Activated CD8-positive, alpha-beta memory T cell treated with anti-CD3 and anti-CD28 coated beads for 24 hours (primary cell): ENCODE measurements at places on chromosomes 4 and X.

DNA sequence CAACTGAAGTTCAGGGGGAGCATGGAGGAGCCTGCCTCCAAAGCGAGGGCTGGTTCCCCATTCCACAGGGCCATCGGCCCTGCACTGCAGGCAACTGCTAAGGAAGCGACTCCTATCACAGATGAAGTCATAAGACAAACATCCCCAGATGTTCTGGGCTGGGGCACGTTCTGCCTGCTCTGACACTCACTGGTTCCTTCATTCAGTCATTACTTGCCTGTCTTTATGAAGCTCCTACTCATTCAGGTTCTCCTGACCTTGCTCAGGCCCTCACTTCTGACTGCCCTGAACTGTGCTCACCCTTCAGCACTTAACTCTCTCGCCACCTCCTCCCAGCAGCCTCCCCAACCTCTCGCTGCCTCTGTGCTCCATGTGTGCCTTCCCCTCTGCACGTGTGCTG lies 2.5 kb upstream of the SLC2A9 start:
- DNase-seq, result no peak

- no peak for DNase-seq
These were observed 27.4 kb downstream of the FAM13A start for GRCh38 chr4:89029591-89029990.

- DNase-seq, result no peak
These were observed 96.0 kb upstream of the RAB40AL start for GRCh38 chrX:102840871-102841705.

GRCh38 chr4:139858436-139859205 lies 193.0 kb downstream of the MGST2 start:
- peak; percentile 61 for DNase-seq

DNA sequence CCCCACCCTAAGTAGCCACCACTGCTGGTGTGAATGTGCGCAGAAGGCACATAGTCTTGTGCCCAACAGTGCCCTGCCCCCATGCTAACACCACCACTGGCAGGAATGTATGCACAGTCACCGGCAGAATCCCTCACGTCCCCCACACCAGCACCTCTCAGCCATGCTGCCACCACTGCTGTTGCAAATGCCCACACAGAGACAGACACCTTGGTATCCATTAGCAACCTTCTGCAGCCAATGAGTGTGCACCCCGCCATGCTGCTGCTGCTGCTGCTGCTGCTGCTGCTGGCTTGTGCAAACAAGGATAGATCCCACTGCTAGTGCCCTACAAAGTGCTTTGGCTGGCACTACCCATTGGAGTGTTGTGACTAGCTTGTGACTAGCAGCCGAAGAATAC lies 52.4 kb upstream of the MMAA start:
- no peak for DNase-seq

GRCh38 chr4:142274137-142274536 lies 572.0 kb downstream of the INPP4B start:
- DNase-seq, result no peak

- no peak for DNase-seq
These were observed 12.0 kb upstream of the EXOC1L start for GRCh38 chr4:55807556-55807955.

DNA sequence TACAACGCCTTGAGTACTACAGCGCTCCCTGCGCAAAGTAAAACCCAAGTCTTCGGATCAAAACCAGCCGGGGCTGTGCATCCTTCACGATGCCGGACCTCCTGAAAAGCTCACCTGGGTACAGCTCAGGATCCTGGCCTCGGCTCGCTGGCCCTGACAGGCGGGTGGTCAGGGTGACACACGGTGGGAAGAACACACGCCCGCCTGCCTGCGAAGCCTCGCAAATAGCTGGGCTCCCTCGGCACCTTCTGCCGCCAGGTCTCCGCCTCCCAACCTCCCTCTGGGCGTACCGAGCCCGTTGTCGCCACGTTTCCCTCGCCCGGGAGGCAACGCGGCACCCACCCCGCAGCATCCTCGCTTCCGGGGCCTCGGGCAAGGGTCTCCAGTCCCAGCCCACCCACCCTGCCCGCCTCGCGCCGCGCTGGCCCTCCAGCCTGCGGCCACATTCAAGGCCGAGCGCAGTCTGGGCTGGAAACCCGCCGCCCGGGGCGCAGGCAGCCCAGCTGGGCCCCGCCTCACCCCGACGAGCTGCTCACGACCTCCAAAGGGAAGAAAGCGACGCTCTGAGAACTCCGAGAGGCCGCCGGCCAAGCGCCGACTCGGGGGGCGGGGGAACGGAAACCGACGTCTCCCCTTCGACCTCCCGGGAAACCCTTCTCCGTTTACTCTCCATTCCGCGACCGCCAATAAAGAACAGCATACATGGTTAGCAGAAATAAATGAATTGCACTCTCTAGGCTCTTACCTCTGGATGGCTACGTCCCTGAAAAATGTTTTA lies 511 bp downstream of the PPM1K start:
- peak; percentile 83 for DNase-seq

- no peak for DNase-seq
These were observed 100.4 kb downstream of the MMRN1 start for GRCh38 chr4:89995006-89995405.

DNA sequence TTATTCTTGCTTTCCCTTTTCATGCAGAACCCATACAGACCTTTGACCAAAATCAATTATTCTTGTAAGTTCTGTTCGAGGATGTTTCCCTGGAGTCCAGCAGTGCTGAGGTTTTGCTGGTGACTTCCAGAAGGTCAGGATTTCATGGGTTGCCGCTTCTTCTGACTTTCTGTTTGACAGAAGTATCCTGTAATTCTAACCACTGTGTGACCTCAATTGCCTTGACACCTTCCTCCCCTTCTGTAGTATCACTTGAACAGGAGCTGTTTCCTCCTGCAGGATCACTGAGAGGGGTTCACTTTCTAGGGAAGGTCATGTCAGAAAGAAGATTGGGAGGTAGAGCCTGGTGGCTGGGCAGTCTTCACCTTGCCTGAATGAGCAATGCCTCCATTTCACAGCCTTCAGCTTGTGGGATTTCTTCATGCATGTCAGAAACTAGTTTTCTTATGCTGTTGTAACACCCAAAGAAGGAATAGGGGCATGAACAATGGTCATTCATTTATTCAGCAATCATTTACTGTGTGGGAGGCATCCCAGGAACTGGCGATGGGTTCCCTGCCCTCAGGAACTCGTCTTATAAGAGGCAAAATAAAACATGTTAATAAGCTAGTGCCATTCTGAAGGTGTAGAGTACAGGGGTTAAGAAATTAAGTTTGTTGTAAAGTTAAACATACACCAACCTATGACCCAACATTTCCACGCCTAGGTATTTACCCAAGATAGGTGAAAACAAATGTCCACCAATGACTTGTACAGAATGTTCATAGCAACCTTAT lies 205.9 kb downstream of the SOWAHB start:
- no peak for DNase-seq

DNA sequence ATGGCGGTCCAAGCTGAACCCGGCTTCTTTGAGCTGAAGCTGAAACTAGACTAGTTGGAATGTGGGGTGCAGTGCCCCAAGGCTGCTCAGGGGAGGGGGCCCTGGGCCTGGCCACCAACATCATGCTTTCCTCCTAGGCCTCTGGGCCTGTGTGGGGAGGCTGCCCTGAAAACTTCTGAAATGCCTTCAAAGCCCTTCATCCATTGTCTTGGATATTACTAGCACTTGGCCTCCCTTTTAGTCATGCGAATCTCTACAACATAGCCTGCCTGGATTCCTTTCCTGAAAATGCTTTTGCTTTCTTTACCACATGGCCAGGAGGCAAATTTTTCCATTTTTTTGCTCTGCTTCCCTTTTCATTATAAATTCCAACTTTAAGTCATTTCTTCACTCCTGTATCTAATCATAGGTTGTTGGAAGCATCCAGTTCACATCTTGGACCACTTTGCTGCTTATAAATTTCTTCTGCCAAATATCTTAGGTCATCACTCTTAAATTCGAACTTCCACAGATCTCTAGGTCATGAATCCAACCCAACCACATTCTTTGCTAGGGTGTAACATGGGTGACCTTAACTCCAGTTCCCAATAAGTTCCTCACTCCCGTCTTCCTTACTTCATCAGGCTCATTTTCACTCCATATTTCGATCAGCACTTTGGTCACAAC lies 103.4 kb downstream of the DDIT4L start:
- DNase-seq, result no peak

- no peak for DNase-seq
These were observed 43.9 kb downstream of the PTTG2 start for GRCh38 chr4:38004062-38004461.
